ENCODE measurements at places on chromosomes 2 and 18.

- no peak for DNase-seq
These were observed 60.0 kb downstream of the RBMS1 start for GRCh38 chr2:160433466-160434140.

- peak; percentile 21 for DNase-seq
These were observed 31.1 kb downstream of the NAB1 start for GRCh38 chr2:190679813-190680591.

GRCh38 chr2:191015239-191015638 is 1.3 kb upstream of the STAT1 start:
- DNase-seq = no peak

GRCh38 chr2:65030476-65031332 is 25.5 kb upstream of the CEP68 start:
- no peak for DNase-seq

DNA sequence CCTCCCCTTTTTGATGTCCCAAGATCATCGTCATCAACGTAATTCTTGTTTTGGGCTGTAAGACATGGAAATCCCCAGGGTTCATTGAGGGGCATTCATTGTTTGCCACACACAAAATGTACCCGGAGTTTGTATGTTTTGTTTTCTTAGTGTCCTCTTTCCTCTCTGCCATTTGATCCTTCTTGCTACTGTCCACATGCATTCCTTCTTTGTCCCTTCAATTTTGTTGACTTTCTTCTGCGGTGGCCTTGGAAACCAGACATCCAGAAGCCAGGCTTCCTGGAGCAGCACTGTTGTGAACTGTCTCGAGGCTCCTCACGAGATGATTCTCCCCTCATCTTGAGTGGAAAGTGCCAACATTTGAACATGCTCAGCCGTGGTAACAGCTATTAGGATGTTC is 24.8 kb downstream of the IGFBP2 start:
- no peak for DNase-seq

DNA sequence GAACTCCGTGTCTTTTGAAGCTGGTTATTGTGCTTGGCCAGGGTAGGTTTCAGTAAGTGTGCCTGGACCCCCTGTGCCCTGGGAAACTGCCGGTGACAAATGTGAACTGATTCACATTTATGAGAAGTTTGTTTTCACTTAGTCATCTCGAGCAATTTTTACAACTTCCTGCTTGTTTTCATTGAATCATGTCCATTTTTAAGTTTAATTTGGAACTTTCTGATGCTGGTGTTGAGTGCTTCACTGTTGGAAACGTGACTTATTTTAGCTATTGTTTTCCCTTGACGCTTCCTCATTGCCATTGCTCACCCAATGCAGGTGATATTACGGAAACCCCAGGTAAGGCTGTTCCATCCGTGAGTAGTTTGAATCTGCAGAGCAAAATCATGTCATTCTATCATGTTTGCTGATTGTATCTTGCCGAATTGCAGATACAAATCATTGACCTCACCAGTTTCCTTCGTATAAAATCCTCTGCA is 97.2 kb downstream of the RTN4 start:
- no peak for DNase-seq

DNA sequence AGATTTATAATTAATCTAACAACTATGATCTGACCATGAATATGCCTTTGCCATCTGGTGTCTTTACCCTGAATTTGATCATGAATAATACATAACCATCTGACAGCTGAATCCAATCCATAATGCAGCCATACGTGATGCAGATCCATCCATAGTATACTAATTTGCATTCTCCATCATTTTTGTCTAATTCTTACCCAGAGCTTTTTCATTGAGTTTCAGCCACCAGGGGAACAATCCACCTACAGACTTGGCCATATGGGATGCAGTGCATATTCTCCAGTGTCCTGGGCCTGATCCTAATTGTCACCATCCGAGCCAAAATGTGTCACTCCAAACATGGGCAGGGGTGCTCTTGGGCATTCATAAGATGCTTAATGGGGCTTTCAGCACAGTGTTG is 227.2 kb upstream of the CRIM1 start:
- DNase-seq = no peak

- no peak for DNase-seq
These were observed 170.2 kb upstream of the TNP1 start for GRCh38 chr2:217030081-217030480.

GRCh38 chr2:213234641-213235040 is 49.6 kb upstream of the SPAG16 start:
- peak; percentile 38 for DNase-seq

DNA sequence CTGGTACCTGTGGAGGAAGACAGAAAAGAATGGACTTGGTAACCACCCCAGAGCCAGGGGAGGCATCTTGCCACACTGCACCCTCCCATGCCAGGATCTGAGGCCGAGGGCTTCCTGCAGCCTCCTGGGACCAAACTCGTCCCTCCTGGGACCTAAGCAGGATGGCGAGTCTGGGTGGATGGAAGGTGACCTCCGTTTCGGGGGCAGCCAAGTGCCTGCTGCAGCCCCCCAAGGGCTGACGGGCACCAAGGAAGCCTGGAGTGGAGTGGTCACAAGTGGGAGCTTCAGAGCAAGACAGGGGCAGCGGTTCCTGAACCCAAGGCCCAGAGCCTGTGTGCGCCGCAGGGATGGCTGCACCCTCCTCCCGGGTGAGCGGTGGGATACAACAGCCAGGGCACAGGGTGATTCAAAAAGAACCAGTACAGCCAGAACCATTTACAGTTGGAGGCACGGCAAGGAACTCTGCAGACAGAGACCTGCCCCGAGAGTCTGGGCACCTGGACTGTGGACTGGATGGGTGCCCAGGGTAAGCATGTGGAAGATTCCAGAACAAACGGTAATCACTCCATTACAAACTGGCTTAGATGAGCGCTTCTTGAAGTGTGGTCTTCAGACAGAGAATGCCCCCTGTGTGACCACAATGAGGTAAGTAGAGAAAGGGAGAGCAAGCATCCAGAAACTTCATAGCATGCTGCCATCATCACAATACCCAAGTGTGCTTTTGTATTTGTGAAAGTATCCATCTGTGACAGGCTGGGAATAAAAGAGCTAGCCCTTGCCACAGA is 12.1 kb downstream of the HS1BP3 start:
- DNase-seq = no peak

- no peak for DNase-seq
These were observed 476.2 kb upstream of the RAB12 start for GRCh38 chr18:8133032-8133431.

Data from fibroblast of the conjunctiva (primary cell).